ENCODE measurements at places on chromosomes 7 and 10.

GRCh38 chr10:17053061-17053460 is 76.5 kb downstream of the CUBN start:
- no peak for DNase-seq

DNA sequence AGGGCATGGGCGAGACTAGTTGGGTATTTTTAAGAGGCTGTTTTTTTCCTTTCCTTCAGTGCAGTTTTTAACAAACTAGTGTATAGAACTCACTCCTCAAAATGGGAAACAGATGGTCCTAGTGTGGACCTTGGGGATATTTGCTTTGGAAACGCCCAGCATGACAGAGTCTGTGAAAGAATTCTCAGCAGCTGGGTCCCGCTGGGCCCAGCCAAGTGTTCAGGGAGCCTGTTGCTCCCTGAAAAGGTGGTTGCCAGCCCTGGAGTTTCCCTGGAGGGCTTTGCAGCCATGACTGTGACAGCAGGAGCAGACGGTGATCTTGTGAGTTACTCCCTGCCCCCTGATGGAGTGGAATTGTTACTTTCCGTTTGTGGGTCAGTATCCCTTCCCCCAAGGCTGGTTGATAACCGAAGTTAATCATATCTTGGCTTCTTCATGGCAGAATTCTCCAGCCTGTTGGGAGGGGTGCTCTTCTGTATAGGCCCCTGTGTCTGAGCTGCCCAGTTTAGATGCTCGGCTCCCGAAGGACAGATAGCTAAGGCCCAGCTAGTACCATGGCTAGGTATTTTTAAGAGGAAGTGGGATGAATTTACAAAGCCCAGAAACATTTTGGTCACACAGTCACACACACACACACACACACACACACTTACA is 278.6 kb upstream of the HABP2 start:
- DNase-seq, result peak; percentile 80

DNA sequence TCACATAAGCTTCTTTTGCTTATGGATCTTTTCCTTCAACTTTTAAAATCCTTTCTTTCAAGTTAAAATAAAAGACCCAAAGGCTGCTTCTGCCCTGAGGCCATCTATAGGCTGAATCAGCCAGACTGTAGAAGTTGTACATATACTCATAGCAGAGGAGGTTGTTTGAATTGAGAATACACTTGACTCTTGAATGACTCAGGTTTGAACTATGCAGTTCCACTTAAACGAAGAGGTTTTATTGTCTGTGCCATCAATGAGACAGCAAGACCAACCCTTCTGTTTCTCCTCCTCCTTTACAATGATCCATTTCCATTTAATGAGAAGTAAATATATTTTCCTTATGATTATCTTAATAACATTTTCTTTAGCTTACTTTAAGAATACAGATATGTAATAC is 5.8 kb downstream of the ZNF365 start:
- peak; percentile 85 for DNase-seq

DNA sequence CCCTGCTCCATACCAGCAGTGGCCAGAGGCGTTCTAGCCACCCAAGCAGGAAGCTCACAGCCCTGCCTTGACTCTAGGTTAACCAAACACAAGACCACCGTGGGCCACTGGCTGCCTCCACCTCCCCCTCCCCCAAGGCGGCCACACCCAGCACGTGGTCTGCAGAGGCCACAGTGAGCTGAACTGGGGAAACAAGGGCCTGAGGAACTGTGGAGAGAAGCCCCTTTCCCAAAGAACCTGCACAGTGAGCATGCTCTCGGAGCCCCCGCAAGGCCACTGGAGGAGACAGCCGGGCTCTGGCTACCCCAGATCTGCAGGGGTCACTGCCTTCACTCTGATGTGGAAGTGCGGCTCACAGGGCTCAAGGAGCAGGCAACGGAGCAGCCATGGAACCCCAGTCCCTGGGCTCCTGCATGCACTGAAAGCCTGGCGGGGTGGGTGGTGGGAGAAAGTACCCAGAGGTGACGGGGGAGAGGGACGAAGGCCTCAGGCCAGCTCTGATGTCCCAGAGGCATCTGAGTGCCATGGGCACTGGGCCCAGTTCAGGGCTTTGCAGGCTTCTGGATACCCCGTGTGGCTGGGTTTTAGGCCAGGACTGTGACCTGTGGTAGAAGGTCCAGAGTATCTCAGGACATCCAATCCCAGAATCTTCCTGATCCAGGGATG is 189.2 kb downstream of the EBF3 start:
- DNase-seq, result no peak

DNA sequence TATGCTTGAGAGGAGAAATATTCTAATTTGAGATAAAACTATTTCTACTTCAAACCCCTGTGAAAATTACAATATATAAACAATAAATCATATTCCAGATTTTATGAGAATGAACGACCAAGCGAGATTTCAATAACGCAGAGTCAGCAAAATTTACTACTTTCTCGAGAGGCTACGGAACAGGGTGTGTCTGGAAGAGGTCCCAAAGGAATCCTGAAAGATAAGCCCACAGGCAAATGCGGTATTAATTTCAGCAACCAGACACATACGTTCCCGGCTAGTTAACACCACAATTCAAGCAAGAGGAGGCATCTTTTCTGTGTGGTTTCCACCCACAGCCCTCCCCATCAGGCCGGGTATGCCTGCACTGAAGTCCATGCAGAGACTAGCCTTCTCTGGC is 26.4 kb downstream of the BEND7 start:
- no peak for DNase-seq

- DNase-seq, result no peak
These were observed 82.4 kb upstream of the NME8 start for GRCh38 chr7:37765872-37766525.

DNA sequence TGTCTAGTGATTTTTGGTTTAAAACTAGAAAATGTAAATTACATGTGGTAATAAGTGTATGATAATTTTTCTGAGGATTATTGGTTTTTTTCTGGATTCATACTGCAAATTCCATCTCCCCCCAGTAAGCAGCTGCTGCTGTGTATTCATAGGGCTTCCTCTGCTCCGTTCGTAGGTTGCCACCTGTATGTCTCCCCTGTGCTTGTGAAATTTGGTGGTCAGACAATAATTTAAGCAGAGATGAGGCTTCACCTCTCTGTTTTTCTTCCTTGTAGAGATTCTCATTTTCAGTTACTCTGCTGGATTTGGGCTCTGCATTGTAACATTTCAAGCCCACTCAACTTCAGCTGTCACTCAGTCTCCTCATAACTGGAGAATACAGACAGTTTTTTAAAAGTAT is 50.9 kb downstream of the FOXI2 start:
- DNase-seq, result no peak

GRCh38 chr7:29354340-29354739 is 159.8 kb downstream of the CHN2 start:
- no peak for DNase-seq

GRCh38 chr7:11256501-11256900 is 282.8 kb downstream of the PHF14 start:
- no peak for DNase-seq

DNA sequence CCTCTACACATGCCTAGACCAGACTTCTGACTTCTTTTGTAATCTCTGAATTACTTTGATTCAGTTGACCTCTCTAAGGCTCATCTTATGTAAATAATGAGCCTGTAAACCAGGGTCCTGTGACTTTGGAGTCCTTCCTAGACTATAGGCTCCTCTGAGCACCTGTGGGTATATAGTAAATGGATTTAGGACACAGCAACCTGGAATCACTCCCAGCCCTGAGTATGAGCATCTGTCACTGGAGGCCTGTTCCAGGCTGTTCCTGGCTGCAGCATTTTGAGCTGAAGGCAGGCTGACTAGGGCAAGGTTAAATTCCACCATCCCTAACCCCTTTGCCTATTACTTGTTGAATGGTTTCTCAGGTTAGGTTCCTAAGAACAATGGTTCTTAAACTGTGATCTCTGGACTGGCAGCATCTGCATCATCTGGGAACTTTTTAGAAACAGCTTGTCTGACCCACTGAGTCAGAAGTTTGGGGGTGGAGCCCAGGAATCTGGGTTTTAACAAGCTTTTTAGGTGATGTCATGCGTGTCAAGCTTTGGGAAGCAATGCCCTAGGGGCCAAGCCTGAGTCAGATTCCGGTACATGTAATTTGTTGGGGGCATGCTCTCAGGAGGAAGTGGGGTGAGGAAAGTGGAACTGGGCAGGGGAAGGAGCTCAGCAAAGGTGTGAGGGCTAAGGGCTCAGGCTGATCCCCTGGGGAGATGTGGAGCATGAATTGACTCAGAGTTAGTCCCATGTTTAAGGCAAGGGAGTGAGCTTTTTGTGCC is 28.2 kb downstream of the MINDY4 start:
- DNase-seq, result peak; percentile 99

- peak; percentile 51 for DNase-seq
These were observed 2.3 kb downstream of the CALU start for GRCh38 chr7:128741491-128741890.

DNA sequence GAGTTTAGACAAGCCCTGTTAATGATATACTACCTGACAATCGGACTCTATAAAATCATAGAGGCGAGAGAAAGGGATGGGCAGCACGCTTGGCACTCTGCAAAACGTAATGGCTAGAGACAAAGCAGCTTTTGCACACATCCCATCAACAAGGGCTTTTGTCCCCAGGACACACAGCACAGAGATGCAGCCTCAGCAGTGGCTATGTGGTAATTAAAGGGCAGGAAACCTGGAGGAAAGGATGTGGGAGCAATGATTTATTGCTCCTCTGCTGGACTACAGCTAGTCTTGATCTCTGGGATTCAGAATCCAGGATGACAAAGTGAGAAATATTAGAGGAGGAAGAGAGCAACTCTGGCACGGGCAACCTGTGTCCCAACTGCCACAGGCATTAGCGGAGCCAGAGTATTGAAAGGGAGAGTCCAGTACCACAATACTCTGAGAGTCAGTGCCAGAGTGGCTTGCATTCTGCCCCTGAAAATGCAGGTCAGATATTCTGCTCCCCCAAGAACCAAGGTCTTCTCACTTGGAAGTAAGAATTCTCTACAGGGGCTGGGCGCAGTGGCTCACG is 96.5 kb downstream of the ARMH3 start:
- no peak for DNase-seq

GRCh38 chr7:47361746-47362215 is 220.1 kb downstream of the TNS3 start:
- DNase-seq, result peak; percentile 81

DNA sequence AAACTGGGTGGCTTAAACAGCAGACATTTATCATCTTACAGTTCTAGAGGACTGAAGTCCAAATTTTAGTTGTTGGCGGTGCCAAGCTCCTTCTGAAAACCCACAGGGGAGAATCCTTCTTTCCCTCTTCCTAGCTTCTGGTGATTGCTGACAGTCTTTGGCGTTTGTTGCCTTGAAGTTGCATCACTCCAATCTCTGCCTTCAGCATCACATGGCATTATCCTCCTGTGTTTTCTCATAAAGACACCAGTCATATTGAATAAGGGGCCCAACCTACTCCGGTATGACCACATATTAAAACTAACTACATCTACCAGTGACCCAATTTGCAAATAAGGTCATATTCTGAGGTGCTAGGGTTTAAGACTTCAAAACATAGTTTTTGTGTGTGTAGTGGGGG is 472.1 kb upstream of the IGFBP3 start:
- DNase-seq, result peak; percentile 30

GRCh38 chr10:62231371-62231770 is 37.3 kb downstream of the RTKN2 start:
- DNase-seq, result peak; percentile 84

DNA sequence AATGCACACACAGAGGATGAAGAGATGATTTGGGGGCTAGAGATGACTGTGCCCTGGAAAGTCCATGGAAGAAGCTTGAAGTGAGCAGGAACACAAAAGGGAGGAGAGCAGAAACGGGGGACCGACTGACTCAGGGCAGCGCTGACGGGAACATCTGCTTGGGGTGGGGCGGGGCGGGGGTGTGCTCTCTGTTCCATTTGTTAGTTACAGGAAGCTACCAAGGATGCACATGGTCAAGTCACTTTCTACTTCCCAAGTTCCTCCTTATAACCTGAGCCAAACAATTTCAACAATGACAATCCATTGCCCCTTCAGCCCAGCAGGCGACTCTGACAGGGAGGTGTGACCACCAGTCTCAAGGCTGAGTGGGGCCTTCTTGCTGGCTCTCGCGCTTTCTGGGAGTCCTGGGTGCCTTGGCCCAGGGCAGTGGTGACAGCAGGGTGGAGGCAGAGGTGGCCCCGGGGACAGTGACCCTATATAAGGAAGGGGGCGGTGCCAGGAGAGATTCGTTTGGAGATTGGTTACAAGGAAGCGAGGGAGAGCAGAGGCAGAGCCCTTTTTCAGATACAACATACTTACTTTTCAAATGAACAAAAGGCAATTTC is 39.6 kb downstream of the CLEC2L start:
- DNase-seq, result no peak
